SW 1271 (cell line): ENCODE measurements at places on chromosomes 4 and X.

- DNase-seq, result no peak
These were observed 8.3 kb upstream of the DLG3 start for GRCh38 chrX:70436343-70436742.

DNA sequence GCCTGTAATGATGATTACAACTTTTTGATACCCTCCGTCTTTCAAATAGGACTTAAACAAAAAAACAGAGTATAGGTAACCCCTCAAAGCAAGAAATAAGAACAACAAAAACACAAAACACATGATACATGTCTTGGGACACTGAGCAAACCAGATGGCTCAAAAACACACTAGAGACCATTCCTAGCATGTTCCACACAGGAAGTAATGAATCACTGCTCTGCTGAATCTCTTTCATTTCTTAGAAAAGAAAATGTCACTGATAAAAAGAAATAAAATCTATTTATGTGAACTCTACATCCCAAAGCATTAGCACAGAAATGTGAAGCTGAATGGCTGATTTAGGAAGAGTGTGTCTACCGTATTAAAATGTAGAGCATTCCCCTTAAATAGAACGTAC lies 134.5 kb upstream of the IL15 start:
- DNase-seq, result no peak

DNA sequence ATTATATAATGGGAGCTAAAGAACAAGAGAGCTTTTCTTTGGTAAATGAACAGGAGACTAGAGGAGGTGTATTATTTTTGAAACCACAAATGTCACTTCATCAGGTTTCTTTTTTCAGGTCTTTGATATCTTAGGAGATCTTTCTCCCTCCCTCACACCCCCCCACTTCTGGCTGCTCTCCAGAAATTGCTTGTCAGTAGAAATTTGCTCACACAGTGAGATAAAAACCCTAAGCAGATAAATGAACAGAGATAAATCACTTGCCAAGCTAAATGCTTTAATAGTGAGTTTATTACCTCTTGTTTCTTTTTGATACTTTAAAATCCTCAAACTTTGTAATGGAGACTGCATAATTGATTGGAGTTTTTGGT lies 421.2 kb upstream of the TENM3 start:
- no peak for DNase-seq

GRCh38 chr4:123317211-123317610 lies 79.4 kb upstream of the SPRY1 start:
- no peak for DNase-seq

- DNase-seq, result peak; percentile 23
These were observed 802 bp downstream of the BMP2K start for GRCh38 chr4:78776729-78777575.

- DNase-seq, result no peak
These were observed 8.5 kb downstream of the RAB9B start for GRCh38 chrX:103823591-103823990.

- no peak for DNase-seq
These were observed 11.3 kb upstream of the PPM1K start for GRCh38 chr4:88295656-88296055.

DNA sequence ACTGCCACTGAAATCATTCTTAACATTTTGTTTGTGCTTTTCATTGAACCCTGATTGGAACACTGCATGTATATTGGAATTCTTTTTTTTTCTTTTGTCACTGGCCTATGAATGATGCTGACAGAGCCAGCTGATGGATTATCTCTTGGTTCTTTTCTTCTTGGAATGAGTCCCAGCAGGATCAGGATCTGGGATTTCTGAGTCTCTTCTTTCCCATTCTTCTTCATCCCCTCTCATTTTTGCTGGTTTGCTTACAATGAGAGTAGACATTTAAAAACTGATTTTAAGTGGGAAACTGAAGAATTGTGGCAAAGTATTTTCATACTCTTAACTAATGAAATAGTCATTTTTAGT lies 9.0 kb downstream of the DCUN1D4 start:
- DNase-seq, result no peak

DNA sequence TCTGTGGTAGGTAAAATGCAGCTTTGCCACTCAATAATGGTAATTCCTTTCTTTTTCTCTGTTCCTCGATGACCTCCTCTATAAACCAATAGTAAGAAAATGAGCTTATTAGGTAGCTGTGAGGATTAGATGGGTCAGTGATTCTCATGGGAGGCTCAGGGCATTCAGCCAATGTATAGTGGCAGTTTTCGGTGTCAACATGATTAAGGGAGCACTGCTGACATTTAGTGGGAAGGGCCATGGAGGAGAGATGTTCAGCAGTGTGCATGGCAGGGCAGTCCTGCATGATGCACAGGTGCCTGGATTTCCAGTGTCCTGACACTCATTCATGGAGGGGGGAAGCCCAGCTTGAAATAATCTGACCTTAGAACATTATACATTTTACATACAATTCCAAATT lies 232.8 kb downstream of the PDGFC start:
- DNase-seq, result no peak

DNA sequence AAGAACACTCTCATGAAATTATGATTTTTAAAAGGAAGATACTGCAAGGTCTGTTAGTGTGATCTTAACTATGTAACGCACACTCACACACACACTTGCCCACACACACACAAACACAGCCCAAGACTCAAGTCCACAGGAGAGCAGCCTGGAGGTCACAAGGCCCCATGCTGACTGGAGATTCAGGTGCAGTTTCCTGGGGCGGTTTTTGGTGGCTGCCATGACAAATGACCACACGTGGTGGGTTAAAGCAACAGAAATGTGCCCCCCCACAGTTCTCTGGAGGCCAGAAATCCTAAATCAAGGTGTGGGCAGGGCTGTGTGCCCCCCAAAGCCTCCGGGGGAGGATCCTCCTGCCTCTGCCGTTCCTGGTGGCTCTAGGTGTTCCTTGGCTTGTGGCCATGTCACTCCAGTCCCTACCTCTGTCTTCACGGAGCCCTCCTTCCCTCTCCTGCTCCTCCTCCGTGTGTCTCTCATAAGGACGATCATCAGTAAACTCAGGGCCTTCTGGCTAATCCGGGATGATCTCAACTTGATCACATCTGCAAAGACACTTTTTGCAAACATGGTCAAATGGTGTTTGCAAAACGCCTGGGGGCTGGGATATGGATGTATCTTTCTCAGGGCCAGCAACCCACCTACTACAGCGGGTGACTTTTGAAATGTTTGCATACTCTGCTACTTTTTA lies 9.7 kb upstream of the HTRA3 start:
- DNase-seq, result no peak

- DNase-seq, result no peak
These were observed 171.2 kb upstream of the GPC4 start for GRCh38 chrX:133586443-133586842.

DNA sequence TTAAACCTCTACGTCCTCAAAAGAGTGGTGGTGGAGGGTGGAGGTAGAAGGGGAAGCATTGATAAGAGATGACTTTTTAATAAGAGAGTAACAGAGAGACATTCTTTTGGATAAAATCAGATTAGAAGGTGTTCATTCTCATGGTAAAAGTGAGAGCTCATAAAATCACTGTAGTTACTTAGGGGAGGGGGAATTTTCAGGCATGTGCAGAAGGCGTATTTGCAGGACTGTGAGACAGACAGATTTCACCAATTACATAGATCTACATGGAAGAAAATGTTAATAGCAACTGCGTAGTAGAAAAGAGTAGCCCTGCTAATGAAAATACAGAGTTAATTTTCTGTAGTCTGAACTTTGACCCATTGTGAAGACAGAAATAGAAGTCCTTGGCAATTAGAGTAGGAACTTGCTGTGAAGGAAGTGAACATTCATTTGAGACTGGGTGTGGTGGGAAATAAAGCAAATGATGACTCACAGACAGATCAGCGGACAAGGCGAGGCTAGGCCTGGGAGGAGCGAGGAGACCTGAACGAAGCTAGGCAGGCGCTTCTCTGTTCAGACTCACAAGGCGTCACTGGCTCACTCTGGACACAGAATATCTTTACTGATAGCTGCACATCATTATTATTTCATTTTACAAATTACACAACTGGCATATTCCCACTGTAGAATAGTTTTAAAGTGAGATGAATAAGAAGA lies 57.2 kb upstream of the FAM9C start:
- DNase-seq, result peak; percentile 41

DNA sequence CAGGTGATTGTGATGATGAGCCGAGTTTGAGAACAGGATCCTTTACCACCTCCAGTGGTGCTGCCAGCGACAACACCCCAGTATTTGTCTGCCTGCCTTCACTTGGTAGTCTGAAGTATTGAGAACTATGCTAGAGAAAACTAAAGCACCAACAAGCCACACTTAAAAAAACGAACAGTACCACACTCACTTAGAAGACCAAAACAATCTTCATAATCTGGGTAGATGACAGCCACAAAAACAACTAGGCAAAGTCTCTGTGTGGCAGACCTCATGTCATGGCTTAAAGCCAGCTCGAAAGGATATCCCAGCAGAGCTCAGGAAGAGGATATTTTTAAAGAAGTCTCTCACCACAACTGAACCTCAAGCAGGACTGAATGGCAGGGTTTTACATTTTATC lies 236.0 kb downstream of the GPC3 start:
- no peak for DNase-seq

GRCh38 chrX:123731987-123732669 lies 724 bp downstream of the THOC2 start:
- DNase-seq, result no peak

GRCh38 chrX:71859637-71860036 lies 51.0 kb upstream of the NHSL2 start:
- DNase-seq, result peak; percentile 9

DNA sequence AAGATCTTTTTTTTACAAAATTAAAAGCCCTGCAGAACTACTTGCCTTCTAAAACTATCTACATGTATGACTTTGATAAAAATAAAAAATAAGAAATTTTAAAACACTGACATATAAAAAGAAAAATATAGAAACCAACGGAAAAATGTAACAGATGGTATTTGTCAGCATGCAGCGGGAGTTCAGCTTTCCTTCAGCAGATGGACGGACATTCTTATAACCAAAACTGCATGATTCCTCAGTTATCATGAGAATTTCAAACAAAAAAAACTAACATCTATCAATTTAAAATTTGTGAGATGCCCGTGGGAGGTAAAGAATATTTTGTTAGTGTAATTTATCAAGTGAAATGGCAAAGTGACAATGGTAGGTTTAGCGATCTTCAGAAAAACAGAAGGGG lies 23.2 kb downstream of the RWDD4 start:
- DNase-seq, result no peak

GRCh38 chr4:55635741-55636655 lies at the start of gene NMU:
Gene NMU, minus strand, starts transcription at chr4:55636298. Its CDS starts 106 bp downstream, at chr4:55636192.
- no peak for DNase-seq

DNA sequence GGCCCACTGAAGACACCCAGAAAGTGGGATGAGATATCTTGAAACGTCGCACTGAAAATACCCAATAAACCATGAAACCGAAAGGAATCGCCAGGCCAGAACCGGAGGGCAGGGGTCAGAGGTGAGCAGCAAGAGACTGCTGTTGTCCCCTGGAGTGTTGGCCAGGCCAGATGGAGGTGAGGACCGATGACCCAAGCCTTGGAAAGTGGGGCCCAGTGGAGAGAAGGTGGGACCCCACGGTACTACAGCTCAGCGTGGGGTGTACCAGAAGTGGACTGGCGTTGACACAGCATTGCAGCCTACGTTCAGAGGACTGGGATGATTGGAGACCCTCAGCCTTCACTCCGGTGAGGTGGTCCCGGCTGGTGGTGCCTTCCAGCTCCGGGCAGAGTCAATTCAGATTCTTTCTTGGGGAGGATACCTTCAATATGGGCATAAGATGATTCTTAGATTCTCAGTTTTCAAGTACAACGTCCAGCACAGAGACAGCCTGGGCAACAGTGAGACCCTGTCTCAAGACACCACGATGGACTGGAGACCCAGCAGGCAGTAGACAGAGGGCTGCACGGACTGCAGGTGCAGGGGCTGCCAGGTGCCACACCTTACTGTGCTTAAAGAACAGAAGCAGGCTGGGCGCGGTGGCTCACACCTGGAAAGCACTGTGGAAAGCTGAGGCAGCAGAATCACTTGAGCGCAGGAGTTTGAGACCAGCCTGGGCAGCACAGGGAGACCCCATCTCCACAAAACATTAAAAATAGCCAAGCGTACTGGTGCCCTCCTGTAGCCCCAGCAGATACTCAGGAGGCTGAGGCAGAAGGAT lies 23.3 kb downstream of the MAEA start:
- no peak for DNase-seq

GRCh38 chr4:121009578-121010478 lies 62.5 kb downstream of the NDNF start:
- no peak for DNase-seq

- no peak for DNase-seq
These were observed 548 bp downstream of the TMEM164 start for GRCh38 chrX:110003167-110004156.

- DNase-seq, result no peak
These were observed 330.3 kb upstream of the FAM241A start for GRCh38 chr4:111814961-111815360.

- no peak for DNase-seq
These were observed 3.7 kb upstream of the PIR start for GRCh38 chrX:15496824-15497223.

DNA sequence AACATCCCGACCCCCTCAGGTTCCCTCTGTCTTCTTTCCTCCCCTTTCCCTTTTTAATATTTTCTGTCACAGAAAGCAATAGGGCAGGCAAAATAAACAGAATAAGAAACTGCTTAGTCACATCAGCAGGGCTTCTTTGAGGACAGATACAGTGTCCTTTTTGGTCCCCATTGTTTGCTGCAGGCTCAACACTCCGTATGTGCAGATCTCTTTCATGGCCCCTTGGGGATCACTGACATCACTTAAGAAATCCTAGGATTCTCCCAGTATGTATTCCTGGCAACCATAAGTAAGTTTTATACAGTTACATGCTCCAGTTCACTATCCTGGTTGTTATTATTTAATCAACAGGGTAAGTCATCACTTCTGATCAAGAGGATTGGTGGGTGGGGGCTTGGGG lies 448.0 kb downstream of the NKX6-1 start:
- no peak for DNase-seq

DNA sequence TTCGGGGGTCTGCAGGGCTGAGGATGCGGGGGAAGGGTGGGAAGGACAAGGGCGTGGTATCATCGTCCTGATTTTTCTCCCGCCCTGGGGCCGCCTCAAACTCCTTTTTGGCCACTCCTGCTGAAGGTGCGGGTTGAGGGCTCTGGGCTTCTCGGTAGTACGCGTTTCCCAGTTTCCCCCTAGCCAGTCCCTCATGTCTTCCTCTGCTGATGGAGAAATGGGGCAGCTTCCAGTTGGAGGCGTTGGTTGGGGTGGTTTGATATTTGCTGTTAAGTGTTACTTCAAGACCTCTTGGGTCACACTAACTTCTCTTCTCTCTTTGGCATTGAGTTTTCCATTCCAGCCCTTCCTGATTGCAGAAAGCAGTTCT lies 482 bp downstream of the GSTCD start:
- DNase-seq, result no peak

DNA sequence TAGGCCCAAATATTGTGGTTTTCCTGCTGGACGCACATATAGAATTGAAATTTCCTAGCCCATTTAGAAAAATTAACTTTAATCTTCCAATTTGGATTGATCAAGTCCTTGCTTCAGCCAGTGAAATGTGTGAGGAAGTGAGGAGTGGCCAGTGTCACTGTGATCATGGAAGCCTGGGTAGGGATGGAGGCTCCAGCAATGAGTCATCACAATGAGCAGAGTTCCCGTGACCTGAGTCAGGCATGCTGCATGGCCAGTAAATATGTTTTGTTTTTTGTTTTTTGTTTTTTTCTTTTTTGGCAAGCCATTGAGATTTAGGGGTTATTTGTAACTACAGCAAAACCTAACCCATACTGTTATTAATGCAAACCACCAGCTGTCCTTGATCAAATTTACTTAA lies 52.1 kb downstream of the IDS start:
- DNase-seq, result peak; percentile 56

- DNase-seq, result peak; percentile 38
These were observed 18.6 kb downstream of the ACSL4 start for GRCh38 chrX:109714340-109714958.
